ENCODE measurements at places on chromosomes 6 and 20.
A peak's percentile ranks its signal among the peaks of the same experiment; 100 is the strongest.

DNA sequence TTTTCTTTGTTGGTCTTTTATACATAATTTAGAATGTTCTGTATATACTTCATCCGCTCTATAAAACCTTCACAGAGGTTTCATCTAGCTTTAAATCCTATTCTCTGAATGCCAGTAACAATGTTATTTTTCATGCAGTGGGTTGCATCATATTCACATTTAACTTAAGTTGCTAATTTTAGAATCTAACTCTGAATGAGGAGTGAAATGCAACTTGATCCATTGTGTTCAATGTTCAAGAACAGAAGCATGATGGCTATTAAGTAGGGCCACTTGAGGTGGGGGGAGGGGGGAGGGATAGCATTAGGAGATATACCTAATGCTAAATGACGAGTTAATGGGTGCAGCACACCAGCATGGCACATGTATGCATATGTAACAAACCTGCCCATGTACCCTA lies 224.5 kb downstream of the NKAIN2 start:
- H3K36me3 ChIP-seq, result no peaks in the 10 kb centered on the region
- DNase-seq, result no peak
- no peak overlapping the region for H3K4me3 ChIP-seq
- no peaks in the 10 kb centered on the region for H3K27me3 ChIP-seq
- no peaks in the 10 kb centered on the region for H3K4me1 ChIP-seq
- H3K27ac ChIP-seq, result no peak overlapping the region

GRCh38 chr20:2793471-2793870 lies 7.0 kb downstream of the CPXM1 start:
- H3K4me3 ChIP-seq, result no peak overlapping the region
- peak overlapping the region; percentile 24 for H3K27ac ChIP-seq
- H3K36me3 ChIP-seq, result no peaks in the 10 kb centered on the region

- DNase-seq, result no peak
- no peak overlapping the region for H3K27ac ChIP-seq
- no peaks in the 10 kb centered on the region for H3K36me3 ChIP-seq
- H3K27me3 ChIP-seq, result no peaks in the 10 kb centered on the region
- H3K4me1 ChIP-seq, result no peaks in the 10 kb centered on the region
These were observed 607.1 kb downstream of the COL12A1 start for GRCh38 chr6:74598462-74599393.

- no peak overlapping the region for H3K4me3 ChIP-seq
- H3K27ac ChIP-seq, result no peak overlapping the region
- peaks cover 10% of the 10 kb centered on the region for H3K27me3 ChIP-seq
- H3K36me3 ChIP-seq, result no peaks in the 10 kb centered on the region
- no peaks in the 10 kb centered on the region for H3K4me1 ChIP-seq
These were observed 24.1 kb downstream of the CFAP61 start for GRCh38 chr20:20076297-20077065.

DNA sequence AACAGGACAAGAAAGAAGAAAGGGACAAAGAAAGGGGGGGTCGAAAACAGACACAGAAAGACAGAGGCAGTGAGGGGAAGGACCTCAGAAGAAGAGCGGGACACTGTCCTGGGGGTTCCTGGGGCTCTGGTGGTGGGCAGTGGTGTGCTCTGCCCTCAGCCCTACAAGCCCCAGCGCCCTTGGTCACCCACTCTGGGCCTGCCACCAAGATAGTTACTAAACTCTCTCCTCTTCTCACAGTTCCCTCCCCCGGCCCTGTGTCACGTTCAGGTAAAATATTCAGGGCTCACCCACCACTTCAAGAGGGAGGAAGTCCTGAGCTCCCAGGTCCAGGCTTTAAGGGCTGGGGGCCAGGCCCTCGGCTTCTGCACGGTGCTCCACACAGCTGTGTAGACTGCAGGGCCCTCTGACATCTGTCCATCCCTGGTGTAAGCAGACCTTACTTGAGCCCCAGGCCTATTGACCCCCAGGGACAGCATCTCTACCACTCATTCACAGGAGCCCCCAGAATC lies 87.4 kb downstream of the MRPL14 start:
- no peak for DNase-seq
- no peak overlapping the region for H3K27ac ChIP-seq
- peaks cover 3% of the 10 kb centered on the region for H3K27me3 ChIP-seq
- H3K4me1 ChIP-seq, result peaks cover 8% of the 10 kb centered on the region
- no peaks in the 10 kb centered on the region for H3K36me3 ChIP-seq

- DNase-seq, result no peak
- peaks cover 25% of the 10 kb centered on the region for H3K36me3 ChIP-seq
- no peaks in the 10 kb centered on the region for H3K27me3 ChIP-seq
- peaks cover 11% of the 10 kb centered on the region for H3K4me1 ChIP-seq
- no peak overlapping the region for H3K27ac ChIP-seq
These were observed 52.4 kb downstream of the SCAND1 start for GRCh38 chr20:35901678-35902544.

DNA sequence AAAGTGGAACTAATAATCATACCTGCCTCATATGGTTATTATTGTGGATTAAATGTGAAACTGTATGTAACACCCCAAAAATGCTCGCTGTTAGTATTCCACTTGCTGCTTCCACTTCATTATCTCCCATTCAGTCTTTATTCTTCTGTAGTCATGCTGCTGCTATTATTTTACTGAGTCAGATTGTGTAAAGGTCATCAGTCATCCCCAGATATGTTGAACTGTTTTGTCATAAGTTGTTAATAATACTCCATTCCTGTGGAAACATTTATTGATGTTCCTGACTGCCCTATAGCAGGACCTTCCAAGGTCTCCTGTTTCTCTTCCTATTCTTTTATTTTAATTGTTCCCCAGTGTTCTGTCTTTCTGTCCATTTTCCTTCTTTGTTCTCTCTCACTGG lies 1148.3 kb downstream of the EPHA7 start:
- H3K4me1 ChIP-seq, result no peaks in the 10 kb centered on the region
- H3K27me3 ChIP-seq, result no peaks in the 10 kb centered on the region
- no peak overlapping the region for H3K4me3 ChIP-seq
- H3K36me3 ChIP-seq, result no peaks in the 10 kb centered on the region
- no peak for DNase-seq
- H3K27ac ChIP-seq, result no peak overlapping the region

- H3K27me3 ChIP-seq, result peaks cover 10% of the 10 kb centered on the region
- no peak for DNase-seq
- no peak overlapping the region for H3K4me3 ChIP-seq
- no peaks in the 10 kb centered on the region for H3K4me1 ChIP-seq
These were observed 13.0 kb upstream of the TSHZ2 start for GRCh38 chr20:52959125-52959524.

DNA sequence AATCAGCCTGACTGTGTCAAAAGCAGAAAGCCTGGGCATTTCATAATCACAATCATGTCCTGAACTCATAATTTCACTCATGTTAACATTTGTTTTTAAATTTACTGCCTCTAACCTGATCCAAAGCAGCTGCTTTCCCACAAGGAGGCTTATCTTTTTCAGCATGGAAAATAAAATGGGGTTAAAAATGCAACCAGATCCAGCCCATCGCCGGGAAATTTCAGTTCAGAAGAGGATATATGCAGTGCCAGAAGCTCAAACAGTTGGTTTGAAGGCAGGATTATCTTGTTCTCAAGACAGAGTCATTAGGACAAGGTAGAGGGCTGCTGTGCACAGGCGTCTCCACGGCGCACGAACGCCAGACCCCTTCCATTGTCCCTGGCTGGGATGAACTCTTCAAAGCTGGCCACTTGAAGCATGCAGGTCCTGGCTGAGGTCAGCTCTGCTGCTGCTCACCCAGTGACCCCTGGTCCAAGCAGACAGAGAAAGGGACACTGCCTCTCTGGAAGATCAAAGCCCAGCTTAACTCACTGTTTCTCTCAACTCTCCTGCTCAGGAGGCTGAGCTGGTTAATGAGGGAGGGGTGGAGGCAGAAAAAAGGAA lies 191.1 kb upstream of the HEY2 start:
- H3K4me3 ChIP-seq, result no peak overlapping the region
- no peak for DNase-seq
- H3K36me3 ChIP-seq, result no peaks in the 10 kb centered on the region

GRCh38 chr6:125913864-125914351 lies 42.7 kb upstream of the HINT3 start:
- no peak overlapping the region for H3K27ac ChIP-seq
- H3K4me3 ChIP-seq, result no peak overlapping the region
- H3K4me1 ChIP-seq, result peaks cover 33% of the 10 kb centered on the region
- DNase-seq, result no peak
- no peaks in the 10 kb centered on the region for H3K27me3 ChIP-seq

DNA sequence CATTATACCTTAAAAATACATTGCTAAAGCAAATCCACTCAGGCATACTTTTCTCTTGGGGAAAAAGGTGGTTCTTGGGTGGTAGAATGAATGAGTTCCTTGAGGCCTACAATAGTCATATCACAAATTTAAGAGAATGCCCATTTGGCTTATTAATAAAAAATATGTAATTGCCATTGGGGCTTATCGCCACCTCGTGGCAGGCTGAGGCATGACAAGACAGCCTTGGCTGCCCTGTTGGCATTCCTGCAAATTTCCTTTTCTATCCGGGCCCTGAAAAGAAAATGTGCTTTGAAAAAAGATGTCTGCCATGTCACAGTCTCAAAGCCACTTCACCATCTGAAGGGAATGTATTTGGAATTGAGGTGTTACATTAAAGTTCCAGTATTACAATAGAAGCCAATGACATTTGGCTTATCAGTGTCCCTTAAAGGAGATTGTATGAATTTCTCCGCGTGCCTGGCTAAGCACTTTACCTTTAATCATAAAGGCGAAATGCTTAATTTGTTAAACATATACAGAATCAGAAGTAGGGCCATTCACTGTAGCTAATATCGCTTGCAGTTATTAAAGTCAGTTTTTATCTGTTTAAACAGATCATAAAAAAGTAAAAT lies 188.3 kb upstream of the ZFP64 start:
- no peaks in the 10 kb centered on the region for H3K27me3 ChIP-seq
- H3K27ac ChIP-seq, result no peak overlapping the region
- peaks cover 8% of the 10 kb centered on the region for H3K4me1 ChIP-seq

GRCh38 chr6:161319231-161319630 lies 45.4 kb upstream of the AGPAT4 start:
- H3K27me3 ChIP-seq, result peaks cover 3% of the 10 kb centered on the region
- H3K27ac ChIP-seq, result no peak overlapping the region
- H3K4me3 ChIP-seq, result no peak overlapping the region
- no peaks in the 10 kb centered on the region for H3K4me1 ChIP-seq
- no peak for DNase-seq
- no peaks in the 10 kb centered on the region for H3K36me3 ChIP-seq

GRCh38 chr6:33091957-33092356 lies 16.2 kb downstream of the HLA-DPB1 start:
- no peaks in the 10 kb centered on the region for H3K4me1 ChIP-seq
- H3K4me3 ChIP-seq, result no peak overlapping the region
- H3K36me3 ChIP-seq, result no peaks in the 10 kb centered on the region
- peak; percentile 75 for DNase-seq

DNA sequence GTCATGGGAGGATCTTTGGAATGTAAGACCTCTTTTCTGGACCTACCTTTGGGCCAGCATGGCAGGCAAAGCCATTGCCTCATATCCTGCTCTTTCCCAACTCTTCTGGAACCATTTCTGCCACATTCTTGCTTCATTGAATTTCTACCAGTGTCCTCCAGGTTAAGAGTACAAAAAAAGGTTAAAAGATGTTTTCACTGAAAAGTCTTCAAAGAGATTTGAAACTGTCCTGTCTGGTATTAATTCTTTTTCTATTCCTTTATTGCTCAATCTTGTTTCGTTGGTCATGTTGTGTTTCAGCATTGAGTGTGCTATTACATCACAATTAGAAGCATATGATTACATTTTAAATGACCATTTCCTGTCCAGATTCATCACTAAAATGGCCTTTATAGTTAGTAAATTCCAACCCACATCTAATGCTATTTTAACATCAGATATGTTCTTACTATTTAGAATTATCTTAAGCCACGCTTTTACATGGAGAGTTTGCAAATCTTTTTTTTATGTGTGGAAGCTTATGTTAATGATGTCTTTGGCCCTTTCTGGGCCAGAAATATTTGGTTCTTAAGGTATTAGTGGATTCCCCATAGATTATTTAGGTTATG lies 450.9 kb downstream of the GJA1 start:
- DNase-seq, result no peak
- H3K36me3 ChIP-seq, result no peaks in the 10 kb centered on the region
- no peak overlapping the region for H3K27ac ChIP-seq
- H3K4me3 ChIP-seq, result no peak overlapping the region
- H3K4me1 ChIP-seq, result no peaks in the 10 kb centered on the region

GRCh38 chr6:77106992-77107391 lies 356.3 kb downstream of the HTR1B start:
- H3K4me1 ChIP-seq, result no peaks in the 10 kb centered on the region
- H3K27me3 ChIP-seq, result no peaks in the 10 kb centered on the region
- no peak overlapping the region for H3K27ac ChIP-seq

DNA sequence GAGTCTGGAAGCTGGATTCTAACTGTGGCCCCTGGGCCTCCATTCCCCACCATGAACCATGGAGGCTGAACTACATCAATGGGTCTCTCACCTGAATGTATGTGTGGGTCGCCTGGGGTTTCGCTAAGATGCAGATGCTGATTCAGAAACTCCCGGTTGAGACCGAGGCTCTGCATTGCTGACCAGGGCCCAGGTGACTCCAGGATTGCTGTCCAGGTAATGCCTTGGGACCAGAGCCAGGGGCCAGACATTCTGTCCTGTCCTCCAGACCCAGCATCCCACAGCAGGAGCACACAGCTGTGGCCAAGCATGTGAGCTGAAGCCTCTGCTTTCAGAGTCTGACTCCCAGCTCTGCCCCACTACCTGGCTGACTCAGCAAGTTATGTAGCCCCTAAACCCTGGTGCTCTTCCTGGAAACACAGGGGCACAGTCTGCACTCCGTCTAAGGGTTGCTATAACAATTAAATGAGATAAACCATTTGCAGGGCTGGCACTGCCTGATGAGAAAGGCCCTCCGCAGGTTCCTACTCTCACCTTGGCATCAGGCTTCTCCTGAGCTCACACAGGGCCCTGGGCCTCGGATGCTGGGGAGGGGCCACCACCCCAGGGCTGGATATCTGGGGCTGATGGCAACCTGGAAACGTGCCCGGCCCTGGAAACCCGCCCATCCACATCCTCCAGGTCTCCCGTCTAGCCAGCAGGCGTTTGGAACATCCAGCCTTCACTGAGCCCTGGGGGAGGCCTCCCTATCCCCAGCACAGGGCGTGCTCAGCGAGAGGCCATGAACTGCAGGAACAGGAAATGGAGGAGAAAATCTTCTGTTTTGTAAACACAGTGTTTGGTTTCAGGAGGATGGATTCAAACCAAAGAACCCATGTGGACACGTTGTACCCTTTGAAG lies 175.7 kb downstream of the DLL1 start:
- no peak for DNase-seq
- no peaks in the 10 kb centered on the region for H3K27me3 ChIP-seq
- peaks cover 6% of the 10 kb centered on the region for H3K36me3 ChIP-seq
- no peaks in the 10 kb centered on the region for H3K4me1 ChIP-seq
- H3K4me3 ChIP-seq, result no peak overlapping the region

GRCh38 chr6:159084493-159085091 lies 39.8 kb upstream of the TAGAP start:
- H3K27me3 ChIP-seq, result no peaks in the 10 kb centered on the region
- H3K36me3 ChIP-seq, result no peaks in the 10 kb centered on the region
- H3K27ac ChIP-seq, result no peak overlapping the region
- DNase-seq, result no peak
- H3K4me3 ChIP-seq, result no peak overlapping the region
- peaks cover 68% of the 10 kb centered on the region for H3K4me1 ChIP-seq

GRCh38 chr6:110619275-110619908 lies 143.0 kb upstream of the SLC22A16 start:
- no peaks in the 10 kb centered on the region for H3K27me3 ChIP-seq
- no peak overlapping the region for H3K4me3 ChIP-seq
- no peak for DNase-seq
- peaks cover 4% of the 10 kb centered on the region for H3K36me3 ChIP-seq
- H3K4me1 ChIP-seq, result peaks cover 6% of the 10 kb centered on the region
